Thoracic aorta (tissue), 2 donors: ENCODE measurements at places on chromosomes 5 and 9.

DNA sequence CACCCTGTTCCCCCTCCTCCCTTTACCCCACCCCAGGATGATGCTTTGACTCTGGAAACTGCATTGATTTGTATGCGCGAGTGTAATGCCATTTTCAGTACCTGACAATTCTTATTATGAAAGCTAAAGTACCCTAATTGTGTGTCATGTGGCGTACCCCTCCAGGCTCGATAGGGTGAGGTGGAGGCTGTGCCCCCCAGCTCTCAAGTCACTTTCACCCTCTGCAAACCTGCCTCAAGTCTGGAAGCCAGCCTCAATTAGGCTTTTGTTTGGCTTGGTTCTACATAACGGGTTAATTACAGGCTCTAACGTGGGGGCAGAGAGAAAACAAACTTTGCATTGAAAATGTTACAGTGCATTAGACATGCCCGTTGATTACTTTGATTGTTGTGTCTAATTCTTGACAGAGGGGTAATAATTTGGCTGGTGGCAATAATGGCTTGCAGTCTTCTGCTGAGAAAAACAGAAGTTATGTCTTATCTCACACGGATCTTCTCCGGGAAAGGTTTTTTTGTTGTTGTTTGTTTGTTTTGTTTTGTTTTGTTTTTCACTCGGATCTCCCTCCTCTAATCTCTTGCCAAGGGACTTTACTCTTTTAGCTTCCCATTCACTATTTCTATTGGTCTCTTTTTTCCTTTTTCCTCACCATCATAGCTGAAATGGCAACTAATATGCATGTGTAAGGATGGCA is 12.6 kb downstream of the ISL1 start:
- DNase-seq: no peak

- DNase-seq: no peak
These were observed 151.5 kb upstream of the NR3C1 start for GRCh38 chr5:143554918-143555477.

- DNase-seq: no peak
These were observed 86.9 kb downstream of the PTPN3 start for GRCh38 chr9:109411069-109411761.

DNA sequence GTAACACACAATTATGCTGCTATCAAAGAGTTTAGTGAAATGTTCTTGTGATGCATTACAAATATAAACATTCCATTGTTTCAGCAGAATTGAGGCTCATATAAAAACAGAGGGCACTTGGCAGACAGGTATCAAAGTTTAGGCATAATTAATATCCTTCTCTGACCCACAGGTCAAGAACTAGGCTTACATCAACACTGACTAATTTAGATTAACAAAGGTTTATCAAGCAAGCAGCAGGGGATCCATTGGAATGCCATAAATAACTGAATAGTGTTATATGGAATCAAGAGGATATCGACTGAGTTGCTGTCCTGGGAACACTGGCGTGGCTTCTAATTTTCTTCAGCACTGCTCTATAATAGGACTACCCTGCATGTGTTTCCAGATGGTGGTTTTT is 414.5 kb upstream of the ARRDC3 start:
- DNase-seq: no peak

- no peak for DNase-seq
These were observed 425.5 kb upstream of the FTMT start for GRCh38 chr5:121426153-121426552.

- no peak for DNase-seq
These were observed 29.2 kb downstream of the CD14 start for GRCh38 chr5:140603734-140604133.

GRCh38 chr9:91954841-91955471 is 4.9 kb upstream of the ROR2 start:
- no peak for DNase-seq

DNA sequence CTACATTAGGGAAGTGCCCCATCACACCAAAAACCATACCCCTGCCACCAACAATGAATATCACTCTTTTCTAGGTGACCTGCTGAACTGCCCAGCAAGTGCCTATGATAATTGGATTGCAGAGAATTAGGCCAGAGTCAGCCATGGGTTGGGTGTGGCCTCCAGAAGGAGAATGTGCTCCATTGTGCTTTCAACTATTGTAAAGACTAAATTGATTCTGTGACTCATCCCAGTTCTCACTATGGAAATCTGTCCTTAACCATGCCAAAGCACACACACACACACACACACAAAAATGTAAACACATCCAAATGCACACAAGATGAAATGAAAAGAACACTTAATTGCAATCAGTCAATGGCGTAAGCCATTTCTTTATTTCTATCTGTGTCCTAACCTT is 25.7 kb downstream of the DRD1 start:
- DNase-seq: no peak

- DNase-seq: no peak
These were observed 482.6 kb downstream of the DMAC1 start for GRCh38 chr9:7316967-7317366.

DNA sequence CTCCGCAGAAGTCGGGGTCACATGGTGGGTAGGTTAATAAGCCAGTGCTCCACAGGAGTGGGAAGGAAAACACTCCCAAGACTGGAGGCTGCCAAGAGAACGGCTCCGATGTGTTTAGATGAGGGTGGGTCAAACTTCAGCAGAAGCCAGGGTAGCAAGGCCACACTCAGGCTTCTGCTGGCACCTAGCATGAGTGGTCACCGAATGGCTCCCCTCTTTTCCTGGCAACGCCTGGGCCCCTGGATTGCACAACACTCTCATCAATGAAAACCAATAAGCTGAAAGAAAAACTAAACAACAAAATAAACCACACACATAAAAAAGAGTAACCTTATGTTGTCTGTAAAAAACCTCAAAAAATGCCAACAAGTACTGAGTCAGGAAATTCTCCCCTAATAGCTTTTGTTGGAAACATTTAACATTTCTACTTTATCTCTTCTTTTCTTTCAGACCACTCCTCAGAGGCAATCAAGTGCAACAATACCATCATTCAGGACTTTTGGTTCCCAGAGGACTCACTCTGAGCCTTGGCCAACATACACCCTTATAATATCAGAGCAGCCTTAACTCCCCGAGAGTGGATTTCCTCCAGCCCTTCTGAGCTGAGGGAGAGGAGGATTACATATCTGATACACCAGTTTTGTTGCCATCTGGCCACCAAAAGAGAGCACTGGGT is 279.9 kb downstream of the ENC1 start:
- no peak for DNase-seq

GRCh38 chr9:134885001-134885678 is 4.5 kb downstream of the FCN2 start:
- DNase-seq: no peak

DNA sequence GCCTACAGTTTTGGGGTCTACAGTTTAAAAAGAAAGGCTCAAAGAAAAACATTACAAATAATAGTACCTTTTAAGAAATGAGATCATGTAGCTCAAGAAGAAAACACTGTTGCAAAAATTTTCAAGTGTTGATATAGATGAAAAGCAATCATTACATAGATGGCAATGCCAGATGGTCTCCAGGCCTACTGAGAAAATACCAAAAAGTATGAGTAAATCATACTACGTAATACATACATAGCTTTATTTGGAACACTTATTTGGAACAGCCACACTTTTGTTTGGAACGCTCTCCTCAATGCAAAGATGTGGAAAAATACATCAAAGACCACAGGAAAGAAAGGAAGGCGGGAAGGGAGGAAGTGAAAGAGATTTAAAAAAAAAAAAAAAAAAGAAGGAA is 44.1 kb downstream of the MARCHF11 start:
- DNase-seq: no peak
